ENCODE measurements at places on chromosomes 6 and 20.

GRCh38 chr20:53736122-53736756 lies 142.6 kb upstream of the ZNF217 start:
- DNase-seq = no peak

GRCh38 chr6:152572338-152573088 lies 64.6 kb downstream of the SYNE1 start:
- DNase-seq = no peak

GRCh38 chr6:38443352-38444144 lies 196.2 kb downstream of the BTBD9 start:
- no peak for DNase-seq

DNA sequence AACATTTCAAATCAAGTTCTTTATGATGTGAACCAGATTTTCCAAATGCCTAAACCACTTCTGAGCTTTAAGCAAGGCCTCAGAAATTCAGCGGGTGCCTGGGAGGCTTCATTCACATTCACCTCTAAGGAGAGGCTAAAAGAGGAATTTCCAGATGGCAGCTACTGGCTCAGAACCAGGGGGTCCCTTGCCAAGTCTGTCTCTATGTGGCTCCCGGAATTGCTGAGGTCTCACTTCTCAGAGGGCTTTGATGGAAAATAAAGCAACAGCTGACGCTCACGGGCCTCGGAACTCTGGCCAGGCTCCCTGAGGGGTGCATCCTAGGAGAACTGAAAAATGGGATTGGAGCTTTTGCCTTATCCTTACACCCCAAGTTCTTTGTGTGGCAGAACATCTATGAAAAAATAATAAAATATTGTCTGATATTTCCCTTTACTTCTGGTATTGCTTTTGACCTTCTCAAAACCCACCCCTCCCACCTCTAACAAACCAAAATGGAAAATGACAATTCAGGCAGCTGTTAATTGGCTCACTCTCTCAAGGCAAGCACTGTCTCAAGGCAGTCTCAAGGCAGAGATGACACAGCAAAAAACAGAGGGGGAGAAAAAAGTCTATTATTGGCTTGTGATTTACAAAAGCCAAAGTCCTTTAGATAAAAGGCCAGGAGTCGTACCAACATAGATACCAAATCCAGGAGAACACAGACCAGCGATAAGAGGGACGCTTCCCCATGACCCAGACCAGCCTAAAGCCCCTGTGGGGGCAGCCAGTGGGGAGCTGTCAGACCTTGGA lies 21.8 kb upstream of the LRRN4 start:
- DNase-seq = no peak

GRCh38 chr6:168280020-168280898 lies 39.3 kb downstream of the DACT2 start:
- no peak for DNase-seq

GRCh38 chr6:1409774-1410465 lies 20.5 kb downstream of the FOXF2 start:
- DNase-seq = no peak

GRCh38 chr6:42693725-42694323 lies 28.6 kb downstream of the PRPH2 start:
- no peak for DNase-seq

GRCh38 chr6:116165596-116165995 lies 39.7 kb upstream of the COL10A1 start:
- DNase-seq = no peak

GRCh38 chr20:38579219-38579910 lies 1.6 kb upstream of the ADIG start:
- DNase-seq = no peak

GRCh38 chr20:54654450-54654849 lies 179.1 kb downstream of the DOK5 start:
- DNase-seq = no peak

DNA sequence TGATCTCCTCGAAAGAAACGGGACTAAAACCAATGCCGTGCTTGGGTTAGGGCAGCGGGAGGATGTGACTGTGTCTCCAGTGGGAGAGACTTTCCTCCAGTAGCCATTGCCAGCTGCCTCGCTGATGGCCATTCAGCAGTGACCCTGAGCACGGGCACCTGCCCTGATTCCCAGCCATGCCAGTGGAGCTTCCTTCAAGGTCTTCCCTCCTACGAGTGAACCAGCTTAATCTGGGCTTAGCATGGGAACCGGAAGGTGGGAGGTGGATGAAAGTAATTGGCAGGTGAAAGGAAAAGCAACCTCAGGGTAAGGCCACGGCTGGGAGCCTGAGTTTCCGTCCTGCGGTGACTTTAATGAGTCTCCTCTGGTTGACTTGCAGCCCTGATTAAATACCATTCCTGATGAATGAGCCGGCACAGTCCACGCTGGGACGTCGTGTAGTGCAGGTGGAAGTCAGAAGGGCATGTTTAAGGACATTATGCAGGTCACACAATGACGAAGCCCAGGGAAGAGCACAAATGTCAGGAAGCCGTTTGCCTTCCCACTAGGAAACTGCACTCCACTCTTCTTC lies 813.5 kb downstream of the QKI start:
- DNase-seq = no peak

DNA sequence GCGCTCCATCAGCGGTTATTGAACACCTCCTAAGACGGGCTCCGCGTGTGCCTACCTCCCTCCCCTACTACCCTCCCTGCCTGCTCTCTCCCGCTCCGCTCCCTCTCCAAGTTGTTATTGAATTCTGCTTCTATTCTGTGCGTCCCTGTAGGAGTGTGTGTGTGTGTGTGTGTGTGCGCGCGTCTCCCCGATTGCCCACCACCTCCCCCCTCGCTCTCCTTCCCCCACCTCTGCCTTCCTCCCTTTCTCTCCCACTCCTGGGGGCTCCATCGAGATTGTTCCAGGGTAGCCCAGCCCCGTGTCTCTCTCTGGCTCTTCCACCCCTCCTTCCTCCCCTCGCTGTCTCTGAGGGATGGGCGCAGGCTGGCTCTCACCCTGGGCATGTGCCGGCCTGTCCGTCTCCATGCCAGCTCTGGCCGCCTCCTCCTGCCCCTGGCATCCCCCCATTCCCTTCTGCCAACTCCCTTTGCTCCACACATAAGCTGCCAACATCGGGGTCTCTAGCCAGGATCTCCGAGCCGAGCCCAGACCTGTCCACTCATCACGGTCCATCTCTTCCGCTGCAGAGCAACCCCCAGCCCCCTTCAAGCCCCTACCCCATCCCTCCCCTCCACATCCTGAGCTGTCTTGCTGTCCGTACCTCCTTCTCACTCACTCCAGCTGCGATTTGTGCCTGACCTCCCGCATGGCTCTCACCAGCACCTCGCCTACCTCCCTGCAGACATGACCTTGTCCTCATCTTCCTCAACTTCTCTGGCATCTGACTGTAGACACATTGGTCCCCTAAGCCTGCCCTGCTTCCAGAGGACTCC lies 68.5 kb downstream of the SRC start:
- DNase-seq = no peak

DNA sequence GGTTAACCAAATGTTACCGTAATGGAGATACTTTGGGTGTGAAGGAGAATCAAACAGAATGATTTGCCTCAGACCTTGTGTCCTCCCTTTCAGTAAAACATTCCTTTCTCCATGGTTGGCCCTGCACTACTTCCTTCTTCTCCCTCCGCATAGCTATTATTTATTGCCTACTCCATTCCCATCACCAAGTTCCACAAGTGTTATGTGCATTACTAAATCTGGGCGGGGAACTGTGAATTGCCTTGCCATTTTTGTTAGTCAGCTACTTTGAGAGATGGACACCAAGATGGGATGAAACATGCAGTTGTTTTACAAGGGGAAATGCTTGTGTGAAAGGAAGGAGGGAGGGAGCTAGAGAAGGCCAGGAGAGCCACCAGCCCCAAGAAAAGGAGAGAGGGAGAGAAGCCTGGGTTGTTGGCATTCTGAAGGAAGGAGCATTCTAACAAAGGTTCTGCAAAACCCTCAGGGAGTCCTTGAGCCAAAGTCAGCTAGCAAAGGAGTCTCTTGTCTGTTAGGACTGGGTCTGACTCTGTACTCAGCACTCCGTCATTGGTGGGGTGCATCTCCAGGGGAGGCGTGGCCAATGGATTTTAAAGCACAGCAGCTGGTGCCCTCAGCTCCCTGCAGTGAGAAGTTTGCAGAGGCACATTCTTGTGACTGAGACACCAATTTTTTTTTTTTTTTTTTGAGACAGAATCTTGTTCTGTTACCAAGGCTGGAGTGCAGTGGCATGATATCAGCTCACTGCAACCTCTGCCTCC lies 83.6 kb upstream of the CHD6 start:
- DNase-seq = no peak

- DNase-seq = no peak
These were observed 110.9 kb upstream of the LAMP5 start for GRCh38 chr20:9403448-9403847.

DNA sequence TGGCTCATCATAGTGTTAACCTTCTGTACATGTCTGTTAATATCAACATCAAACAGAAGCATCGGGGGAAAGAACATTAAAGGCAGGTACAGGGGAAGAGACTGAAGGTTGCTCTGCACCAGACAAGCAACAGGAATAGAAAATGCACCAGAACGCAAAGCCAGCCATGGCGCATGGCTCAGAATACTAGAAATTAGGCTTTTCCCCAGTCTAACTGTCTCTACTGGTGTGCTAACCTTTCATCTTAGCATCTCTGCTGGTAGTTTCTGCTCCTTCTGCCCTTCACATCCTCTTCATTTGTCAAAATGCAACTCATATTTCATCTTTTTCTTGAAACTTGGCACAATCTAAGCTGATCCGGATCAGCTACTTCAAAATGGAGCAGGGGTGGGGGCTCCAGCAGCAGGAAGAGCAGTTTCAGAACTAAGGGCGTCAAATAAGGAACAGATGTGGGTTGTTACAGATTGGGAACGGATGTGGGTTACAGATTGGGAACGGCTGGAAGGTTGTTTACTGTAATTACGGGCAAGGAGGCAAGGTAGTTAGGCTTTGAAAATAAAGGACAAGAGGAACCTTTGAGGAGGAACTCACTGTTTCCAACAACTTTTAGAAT lies 13.1 kb upstream of the RNASET2 start:
- DNase-seq = no peak

DNA sequence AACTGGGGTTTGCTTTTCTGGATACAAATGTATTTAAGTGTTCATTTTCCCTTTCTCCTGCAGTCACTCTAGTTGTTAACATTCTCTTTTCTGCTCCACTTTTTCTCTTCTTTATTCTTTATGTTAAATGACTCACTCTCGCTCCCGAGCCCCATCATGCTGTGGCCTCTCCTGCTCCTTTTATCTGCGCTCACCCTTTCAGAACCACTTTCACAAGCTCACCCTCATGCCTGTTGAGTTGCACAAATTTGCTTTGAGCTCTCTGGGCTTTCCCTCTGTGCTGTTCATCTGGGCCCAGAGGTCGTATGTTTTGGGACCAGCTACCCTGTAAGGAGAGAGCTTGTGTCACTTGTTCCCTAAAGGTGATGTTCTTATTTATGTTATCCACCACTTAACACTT lies 98.1 kb upstream of the ASCC3 start:
- DNase-seq = no peak

DNA sequence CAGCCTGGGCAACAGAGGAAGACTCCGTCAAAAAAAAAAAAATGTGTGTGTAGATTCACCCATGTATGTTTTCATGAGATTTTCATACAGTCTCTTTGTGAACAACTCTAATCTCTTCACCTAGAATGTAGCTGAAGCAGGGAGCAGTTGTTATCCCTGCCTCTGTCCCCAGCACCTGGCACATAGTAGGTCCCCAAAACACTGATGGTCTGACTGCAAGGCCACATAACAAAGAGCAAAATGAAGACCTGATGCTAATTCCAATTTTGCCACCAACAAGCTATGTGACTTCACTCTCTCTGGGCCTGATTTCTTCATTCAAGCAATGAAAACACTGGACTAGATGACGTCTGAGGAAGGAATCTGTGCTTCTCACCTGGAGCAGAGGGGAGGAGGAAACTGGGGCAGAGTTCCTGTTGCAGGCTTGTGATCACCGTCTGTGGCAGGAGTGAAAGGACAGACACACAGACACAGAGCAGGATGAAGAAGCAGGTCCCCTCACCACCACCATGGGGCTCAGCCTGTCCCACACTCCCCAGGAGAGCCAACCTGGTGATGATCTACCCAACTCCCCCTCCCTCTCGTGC lies 4.6 kb downstream of the SLC44A4 start:
- no peak for DNase-seq

DNA sequence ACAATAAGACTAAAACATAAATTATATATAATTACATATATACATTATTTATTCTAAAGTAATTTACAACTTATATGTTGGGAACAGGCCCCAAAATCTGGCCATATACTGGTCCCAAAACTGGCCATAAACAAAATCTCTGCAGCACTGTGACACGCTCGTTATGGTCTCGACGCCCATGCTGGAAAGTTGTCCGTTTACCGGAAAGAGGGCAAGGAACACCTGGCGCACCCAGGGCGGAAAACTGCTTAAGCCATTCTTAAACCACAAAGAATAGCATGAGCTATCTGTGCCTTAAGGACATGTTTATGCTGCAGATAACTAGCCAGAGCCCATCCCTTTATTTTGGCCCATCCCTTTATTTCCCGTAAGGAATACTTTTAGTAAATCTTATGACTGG lies 164.9 kb downstream of the CENPW start:
- no peak for DNase-seq

Data from RCC 7860 (cell line).